ENCODE measurements at places on chromosomes 6 and 20.

- no peak for DNase-seq
Measured at GRCh38 chr6:156686301-156686994, 90.7 kb upstream of the ARID1B start.

- no peak for DNase-seq
Measured at GRCh38 chr20:47289096-47289495, 67.4 kb downstream of the ZMYND8 start.

DNA sequence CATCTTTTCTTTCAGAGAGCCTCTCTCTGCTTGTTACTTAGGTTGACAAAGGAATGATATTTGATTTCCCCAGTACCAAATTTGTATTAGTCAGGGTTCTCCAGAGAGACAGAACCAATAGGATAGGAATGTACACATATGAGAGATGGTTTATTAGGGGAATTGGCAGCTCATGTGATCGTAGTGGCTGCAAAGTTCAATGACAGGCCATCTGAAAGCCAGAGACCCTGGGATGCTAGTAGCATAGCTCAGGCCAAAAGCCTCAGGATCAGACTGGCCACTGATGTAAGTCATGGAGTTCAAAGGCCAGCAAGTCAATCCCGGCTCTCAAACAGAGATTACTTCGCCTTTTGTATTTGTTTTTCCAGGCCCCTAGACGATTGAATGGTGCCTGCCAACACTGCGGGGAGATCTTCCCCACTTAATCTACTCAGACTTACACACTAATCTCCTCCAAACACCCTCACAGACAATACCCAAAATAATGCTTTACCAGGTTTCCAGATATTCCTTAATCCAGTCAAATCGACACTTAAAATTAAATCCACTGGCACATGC, 215.5 kb downstream of the ALDH8A1 start:
- no peak for DNase-seq

DNA sequence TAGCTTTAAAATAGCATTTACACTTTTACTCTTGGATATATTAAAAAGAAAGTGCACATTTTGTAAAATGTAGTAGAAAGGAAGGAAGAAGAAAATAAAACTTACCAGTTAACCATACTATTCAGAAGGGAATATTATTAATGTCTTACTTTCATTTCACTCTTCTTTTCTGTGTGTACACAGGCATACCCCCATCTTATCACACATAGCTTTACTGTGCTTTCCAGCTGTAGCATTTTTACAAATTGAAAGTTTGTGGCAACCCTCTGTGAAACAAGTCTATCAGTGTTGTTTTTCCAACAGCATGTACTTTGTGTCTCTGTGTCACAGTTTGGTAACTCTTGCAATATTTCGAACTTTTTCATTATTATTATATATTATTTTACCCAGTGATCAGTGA, 314.5 kb downstream of the UTRN start:
- no peak for DNase-seq

GRCh38 chr6:113842165-113842564, 15.0 kb upstream of the MARCKS start:
- DNase-seq = peak; percentile 85

DNA sequence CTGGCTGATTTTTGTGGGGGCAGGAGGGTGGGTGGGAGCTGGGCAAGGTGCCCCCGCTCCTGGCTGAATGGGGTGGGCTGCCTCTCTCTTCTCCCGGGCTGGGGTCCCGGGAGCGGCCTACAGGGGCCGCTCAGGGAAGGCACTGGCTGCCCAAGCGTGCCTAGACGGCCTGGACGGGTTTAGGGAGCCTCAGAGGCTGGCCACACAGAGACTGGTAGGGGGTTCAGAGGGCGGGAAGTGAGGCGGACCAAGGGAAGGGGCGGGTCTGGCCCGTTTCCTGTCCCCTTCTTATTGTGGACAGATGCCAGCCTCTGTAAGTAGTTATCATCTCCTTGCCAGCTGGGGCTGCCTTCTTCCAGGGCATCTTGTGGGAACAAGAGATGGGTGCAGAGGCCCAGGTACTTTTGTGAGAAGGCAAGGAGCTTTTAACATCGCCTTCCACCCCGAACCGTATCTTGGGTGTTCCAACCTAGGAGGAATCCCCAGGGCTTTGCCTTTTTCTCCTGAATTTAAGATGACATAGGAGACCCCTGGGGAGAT, 437 bp downstream of the CD40 start:
- DNase-seq = peak; percentile 6

- DNase-seq = no peak
Measured at GRCh38 chr20:58054780-58055373, 173.6 kb downstream of the ANKRD60 start.

DNA sequence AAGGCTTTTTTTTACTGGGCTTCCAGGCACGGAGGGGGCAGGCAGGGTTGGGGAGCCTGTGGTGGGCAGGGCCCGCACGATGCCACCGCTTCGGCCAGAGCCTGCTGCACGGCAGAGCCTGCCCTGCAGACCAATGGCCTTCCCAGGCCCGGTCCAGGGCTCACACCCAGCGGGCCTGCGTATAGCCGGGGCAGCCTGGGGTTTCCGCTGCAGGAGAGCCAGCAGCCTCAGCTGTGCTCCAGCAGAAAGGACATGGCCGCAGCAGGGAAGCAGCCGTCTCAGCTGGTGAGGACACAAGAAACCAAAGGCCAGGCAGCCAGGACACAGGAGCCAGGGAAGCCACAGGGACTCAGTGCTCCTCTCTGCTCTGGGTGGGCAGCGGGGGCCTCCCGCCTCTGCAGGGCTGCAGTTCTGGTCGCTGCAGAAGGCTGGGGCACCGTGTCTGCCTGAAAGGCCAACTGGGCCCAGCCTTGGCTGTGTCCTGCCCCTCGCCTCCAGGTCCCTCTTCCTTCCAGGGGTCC, 90.6 kb downstream of the TTLL2 start:
- DNase-seq = no peak

DNA sequence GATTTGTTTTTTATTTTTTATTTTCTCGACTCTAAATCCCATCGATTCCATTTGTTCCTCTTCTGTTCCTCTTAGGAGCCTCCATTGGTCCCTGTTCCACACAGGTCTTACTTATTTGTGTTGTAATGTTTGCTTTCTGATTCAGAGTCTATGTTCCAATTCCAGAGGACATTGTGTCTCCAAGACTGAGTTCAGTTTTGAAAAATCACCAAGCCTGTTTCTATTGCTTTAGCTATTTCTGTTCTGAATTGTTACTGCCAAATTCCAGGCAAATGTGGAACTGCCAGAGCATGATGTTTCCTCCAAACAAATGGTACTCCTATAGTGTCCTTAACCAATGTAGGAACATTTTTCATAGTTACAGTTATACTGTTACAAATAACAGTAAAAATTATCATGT, 270.9 kb upstream of the SPTLC3 start:
- DNase-seq = no peak

DNA sequence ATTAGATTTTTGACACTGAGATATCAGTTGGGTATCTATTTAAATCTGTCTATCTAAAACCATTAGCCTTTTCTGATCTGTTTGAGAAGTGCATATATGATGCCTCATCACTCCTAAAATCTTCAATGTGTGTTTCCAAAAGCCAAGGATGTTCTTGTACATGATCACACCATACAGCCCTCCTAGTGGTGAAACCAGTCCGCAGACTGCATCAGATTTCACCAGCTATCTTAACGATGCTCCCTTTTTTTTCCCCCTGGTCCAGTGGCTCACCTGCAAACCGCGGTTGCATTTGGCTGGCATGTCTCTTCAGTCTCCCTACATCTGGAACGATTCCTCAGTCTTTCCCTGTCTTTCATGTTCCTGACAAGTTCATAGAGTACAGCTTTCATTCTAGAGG, 4.0 kb downstream of the KIZ start:
- DNase-seq = no peak

DNA sequence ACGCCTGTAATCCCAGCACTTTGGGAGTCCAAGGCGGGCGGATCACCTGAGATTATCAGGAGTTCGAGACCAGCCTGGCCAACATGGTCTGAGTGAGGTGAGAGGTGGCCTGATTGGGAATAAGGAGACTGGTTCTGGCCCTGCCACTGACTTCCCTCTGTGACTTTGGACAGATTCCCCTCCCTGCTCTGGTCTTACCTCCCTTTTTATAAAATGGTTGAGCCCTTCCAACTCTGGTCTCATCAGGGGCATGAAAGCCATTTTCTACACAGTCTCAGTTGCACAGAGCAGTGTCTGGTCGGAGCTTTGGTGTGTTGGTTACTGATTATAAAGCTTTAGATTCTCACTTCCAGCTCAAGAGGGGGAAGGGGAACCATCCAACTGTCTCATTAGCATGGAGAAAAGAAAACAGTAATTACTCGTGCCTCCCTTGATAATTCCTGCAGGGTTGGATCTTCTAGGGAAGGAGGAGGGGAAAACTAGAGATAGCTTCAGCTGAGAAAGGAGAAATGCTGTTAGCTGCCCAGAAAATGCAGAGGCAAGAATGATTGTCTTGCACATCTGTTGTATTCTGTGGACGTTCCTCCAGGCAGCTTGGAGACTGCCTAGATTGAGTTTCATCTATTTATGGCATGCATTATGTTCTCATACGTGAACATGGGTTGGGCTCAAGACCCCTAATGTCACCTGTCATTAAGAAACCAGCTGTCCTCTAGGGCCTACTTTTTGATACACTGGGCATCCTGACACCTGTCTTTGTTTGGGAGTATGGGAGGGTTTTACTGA, 30.4 kb downstream of the RALY start:
- DNase-seq = no peak

- no peak for DNase-seq
Measured at GRCh38 chr20:10501402-10501801, 66.3 kb downstream of the SLX4IP start.

DNA sequence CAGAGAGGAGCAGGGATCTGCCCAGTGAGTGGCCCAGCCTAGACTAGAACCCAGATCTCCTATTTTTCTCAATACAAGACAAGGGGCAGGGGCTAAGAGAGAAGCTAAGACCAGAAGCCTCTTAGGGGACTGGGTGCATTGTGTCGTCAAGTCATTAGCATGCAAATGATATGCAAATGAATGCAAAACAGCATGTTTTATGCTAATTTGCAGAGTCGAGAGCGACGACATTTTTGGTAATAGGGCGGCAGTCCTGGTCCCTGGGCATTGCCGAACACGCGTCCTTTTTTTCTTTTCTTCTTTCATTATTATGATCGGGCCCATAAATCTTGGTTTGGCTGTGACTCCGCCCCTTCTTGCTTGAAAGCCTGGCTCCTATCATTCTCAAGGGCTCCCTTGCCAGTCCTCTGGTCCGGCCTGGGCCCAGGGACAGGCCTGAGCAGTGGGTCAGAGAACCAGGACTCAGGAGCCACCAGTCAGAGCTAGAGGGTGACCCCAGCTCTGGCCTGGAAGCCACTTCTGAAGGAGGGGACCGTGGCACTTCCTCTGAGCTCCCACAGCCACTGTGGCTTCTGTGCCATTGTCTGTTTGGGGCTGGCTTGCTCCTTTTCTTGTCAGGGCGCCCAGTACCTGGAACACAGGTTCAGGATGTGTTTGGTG, 32.0 kb upstream of the SCRT2 start:
- DNase-seq = no peak

DNA sequence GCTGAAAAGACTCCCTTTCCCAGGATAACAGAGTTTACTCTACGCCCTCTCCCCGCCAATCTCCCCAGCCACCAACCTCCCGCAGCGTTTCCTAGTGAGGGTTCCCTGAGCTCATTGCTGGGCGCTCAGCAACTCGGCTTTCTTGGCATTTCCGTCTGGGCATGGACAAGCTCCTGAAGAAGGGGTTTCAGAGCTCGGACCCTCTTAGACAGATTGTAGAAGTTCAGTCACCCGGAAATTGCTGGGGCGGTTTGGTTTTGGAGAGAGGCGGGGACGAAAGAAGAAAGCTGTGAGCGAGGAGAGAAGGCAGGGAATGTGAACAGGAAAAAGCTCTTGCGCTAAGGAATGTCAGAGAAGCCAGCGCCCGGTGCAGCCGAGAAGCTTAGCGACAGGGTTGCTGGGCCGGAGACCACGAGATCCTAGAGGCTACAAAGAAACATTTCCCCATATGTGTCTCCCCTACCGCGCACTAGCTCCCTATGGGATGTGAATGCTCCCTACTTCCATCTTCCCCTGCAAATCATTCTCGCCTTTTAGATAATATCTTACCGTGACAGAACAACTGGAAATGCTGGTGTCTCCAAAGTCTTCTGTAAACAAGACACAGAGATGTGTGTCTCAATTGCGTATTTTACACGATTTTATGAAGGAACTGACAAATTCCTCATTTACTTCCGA, 15.8 kb downstream of the POM121L2 start:
- peak; percentile 45 for DNase-seq

Data from fibroblast of skin of right quadriceps (primary cell).